ENCODE measurements at places on chromosomes 2 and 18.
A peak's percentile ranks its signal among the peaks of the same experiment; 100 is the strongest.

DNA sequence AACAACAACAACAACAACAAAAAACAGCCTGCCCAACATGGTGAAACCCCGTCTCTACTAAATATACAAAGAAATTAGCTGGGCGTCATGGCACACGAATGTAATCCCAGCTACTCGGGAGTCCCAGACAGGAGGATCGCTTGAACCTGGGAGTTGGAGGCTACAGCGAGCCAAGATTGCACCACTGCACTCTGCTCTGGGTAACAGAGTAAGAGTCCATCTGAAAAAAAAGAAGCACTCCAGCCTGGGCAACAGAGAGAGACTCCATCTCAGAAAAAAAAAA is 344.1 kb upstream of the PLGLB2 start:
- DNase-seq: no peak

- DNase-seq: no peak
These were observed 828.6 kb downstream of the TRIB2 start for GRCh38 chr2:13545320-13545719.

GRCh38 chr18:6741232-6741663 is 11.7 kb downstream of the ARHGAP28 start:
- no peak for DNase-seq

DNA sequence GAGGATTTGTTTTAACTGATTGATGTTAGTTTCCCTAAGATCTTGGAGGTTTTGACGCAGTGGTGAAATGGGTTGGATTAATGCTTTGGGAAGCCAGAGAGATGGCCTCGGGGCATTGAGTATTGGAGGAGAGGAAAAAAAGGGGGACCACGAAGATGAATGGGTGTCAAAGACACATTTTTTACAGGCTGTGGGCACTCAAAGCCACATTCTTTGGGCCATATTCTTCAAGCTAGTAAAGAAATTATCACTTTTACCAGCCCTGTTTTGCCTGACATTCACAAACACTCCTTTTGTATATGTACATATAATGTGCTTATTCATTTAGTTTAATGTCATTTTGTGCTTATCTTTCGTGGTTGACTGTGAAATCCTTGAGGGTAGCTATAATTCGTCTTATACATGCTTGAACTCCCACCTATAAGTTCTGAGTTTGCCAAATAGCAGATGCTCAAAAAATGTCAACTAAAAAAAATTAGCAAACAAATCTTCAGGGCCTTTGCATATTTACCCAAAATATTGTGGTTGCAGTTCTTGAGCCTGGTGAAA is 146.3 kb downstream of the ARL6IP6 start:
- DNase-seq: no peak

DNA sequence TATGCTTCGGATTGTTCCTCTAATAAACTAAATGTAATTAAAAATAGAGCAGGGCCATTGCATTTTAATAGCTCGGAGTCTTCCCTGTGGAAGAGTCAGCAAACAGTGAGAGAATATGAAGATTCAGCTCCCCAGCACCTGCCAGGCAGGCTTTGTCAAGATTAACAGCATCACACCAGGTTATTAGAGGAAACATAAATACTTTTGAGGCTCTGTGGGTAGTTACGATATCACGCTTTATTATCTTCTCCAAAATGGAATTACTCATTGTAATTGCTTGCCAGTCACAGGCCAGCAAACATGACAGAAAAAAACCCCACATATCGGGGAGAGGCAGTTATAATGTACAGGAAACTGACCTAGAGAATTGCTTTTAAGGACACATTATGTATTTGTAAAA is 303.9 kb downstream of the CPS1 start:
- DNase-seq: peak; percentile 70

DNA sequence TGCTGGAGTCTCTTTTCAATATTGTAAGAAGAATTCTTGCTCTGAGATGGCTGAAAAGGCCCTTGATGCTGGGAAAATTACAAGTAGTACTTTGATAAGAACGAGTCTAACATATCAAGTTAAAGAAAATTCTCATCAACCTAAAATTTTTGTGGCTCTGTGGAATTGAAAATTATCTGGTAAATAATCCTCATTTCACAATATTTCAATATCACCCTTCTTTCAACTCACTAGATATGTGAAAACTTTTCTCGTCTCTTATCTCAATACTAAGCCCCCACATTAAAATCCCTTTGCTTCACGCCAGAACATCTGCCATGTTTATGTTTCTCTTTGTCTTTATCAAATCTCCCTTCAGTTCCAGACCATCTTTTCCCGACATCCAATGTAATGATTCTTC is 448.8 kb downstream of the ZNF516 start:
- no peak for DNase-seq
